ENCODE measurements at places on chromosomes 1 and 21. TPM values are rescaled to one million over a fixed set of nuclear protein-coding genes. Genes with fewer than 3 reads are reported as not detected.

LRRC53 gene
- not detected for total RNA-seq

RAP1GAP gene
- total RNA-seq = 59.6 TPM

OR2L8 gene
- total RNA-seq = not detected

DDR2 gene
- 203 TPM for total RNA-seq

ZSWIM5 gene
- total RNA-seq = 6.9 TPM

CYP4A22 gene
- total RNA-seq = not detected

SFN gene
- total RNA-seq = 124 TPM

RLF gene
- 12.2 TPM for total RNA-seq

TMEM82 gene
- total RNA-seq = 19.7 TPM

UBL4B gene
- total RNA-seq = not detected

SESN2 gene
- 32.3 TPM for total RNA-seq

NBPF12 gene
- 10.0 TPM for total RNA-seq

CFHR2 gene
- not detected for total RNA-seq

PHLDA3 gene
- total RNA-seq = 8.5 TPM

LAX1 gene
- total RNA-seq = 2.6 TPM

TAL1 gene
- total RNA-seq = 1.2 TPM

ADAMTS5 gene
- 5.5 TPM for total RNA-seq

OR6K3 gene
- not detected for total RNA-seq

ICOSLG gene
- 3.0 TPM for total RNA-seq

CFHR1 gene
- not detected for total RNA-seq

RNF223 gene
- 7.5 TPM for total RNA-seq

SLC2A5 gene
- 4.4 TPM for total RNA-seq

LELP1 gene
- not detected for total RNA-seq

CNIH3 gene
- 1.1 TPM for total RNA-seq

EXTL1 gene
- not detected for total RNA-seq

PDC gene
- total RNA-seq = not detected

AGRN gene
- total RNA-seq = 54.4 TPM

ZNF648 gene
- 0.07 TPM for total RNA-seq

SLAMF1 gene
- 1.6 TPM for total RNA-seq

IVL gene
- not detected for total RNA-seq

LAD1 gene
- total RNA-seq = 130 TPM

C1QC gene
- 44.3 TPM for total RNA-seq

LCE1F gene
- total RNA-seq = not detected

RIIAD1 gene
- total RNA-seq = not detected

ZNF695 gene
- total RNA-seq = 1.7 TPM

SPRR2B gene
- total RNA-seq = not detected

NBPF4 gene
- total RNA-seq = 0.53 TPM

METTL13 gene
- 25.4 TPM for total RNA-seq

TMOD4 gene
- 1.0 TPM for total RNA-seq

NBPF6 gene
- total RNA-seq = not detected

TEX35 gene
- not detected for total RNA-seq

ALX3 gene
- total RNA-seq = not detected

CCDC190 gene
- total RNA-seq = not detected

SLC9C2 gene
- not detected for total RNA-seq

LCE2A gene
- total RNA-seq = not detected

RNF207 gene
- 35.4 TPM for total RNA-seq

SMCP gene
- not detected for total RNA-seq

Data from mucosa of descending colon (tissue), 3 donors.